Kidney epithelial cell (primary cell): ENCODE measurements at places on chromosomes 3 and 15. TPM values are rescaled to one million over a fixed set of nuclear protein-coding genes. Genes with fewer than 3 reads are reported as not detected.

The TICRR gene
- total RNA-seq = 1.7 and 2.2 TPM in 2 replicates

The SLC9A9 gene
- total RNA-seq = 0.41 and 3.0 TPM in 2 replicates

The FBXW12 gene
- 0.46 TPM in 1 of 2 replicates, not detected in the other for total RNA-seq

The DNAH12 gene
- 0.41 TPM in 1 of 2 replicates, not detected in the other for total RNA-seq

The LINGO1 gene
- total RNA-seq = 1.2 and 4.8 TPM in 2 replicates

The COL6A6 gene
- total RNA-seq = not detected in 2 replicates

The GP5 gene
- 0.07 and 0.42 TPM in 2 replicates for total RNA-seq

The ZBTB38 gene
- 85.4 and 87.0 TPM in 2 replicates for total RNA-seq

The CCR3 gene
- not detected in 2 replicates for total RNA-seq

The RBP2 gene
- not detected in 2 replicates for total RNA-seq
